ENCODE measurements at places on chromosomes 5 and 9. TPM values are rescaled to one million over a fixed set of nuclear protein-coding genes. Genes with fewer than 3 reads are reported as not detected.

Gene SLC36A2
- not detected for total RNA-seq

Gene DHX29
- total RNA-seq = 16.8 TPM

Gene LPAR1
- total RNA-seq = not detected

Gene DBH
- total RNA-seq = not detected

Gene CDC37L1
- 9.3 TPM for total RNA-seq

Gene BASP1
- 0.48 TPM for total RNA-seq

Gene COL5A1
- 0.50 TPM for total RNA-seq

Gene DAB2IP
- total RNA-seq = 0.09 TPM

Gene MARVELD2
- 0.37 TPM for total RNA-seq

Gene FYB1
- 153 TPM for total RNA-seq

Gene MEGF10
- not detected for total RNA-seq

Gene IRGM
- total RNA-seq = 1.4 TPM

Gene DND1
- total RNA-seq = 3.0 TPM

Gene PPP1R2B
- total RNA-seq = 0.64 TPM

Gene FGF18
- 0.19 TPM for total RNA-seq

Gene C1QTNF2
- total RNA-seq = not detected

Gene FAM221B
- total RNA-seq = not detected

Gene ARID3C
- 0.42 TPM for total RNA-seq

Gene TLX3
- not detected for total RNA-seq

Gene ALDOB
- total RNA-seq = not detected

Gene GPR150
- 0.35 TPM for total RNA-seq

Gene FBLL1
- 1.1 TPM for total RNA-seq

Gene C5orf15
- 17.9 TPM for total RNA-seq

Gene INSL4
- not detected for total RNA-seq

Gene FGFR4
- total RNA-seq = 1.7 TPM

Gene PCDH12
- 4.3 TPM for total RNA-seq

Gene RANBP17
- total RNA-seq = not detected

Gene ASPN
- total RNA-seq = not detected

Gene PCDHGA2
- not detected for total RNA-seq

Gene JAKMIP2
- total RNA-seq = 2.4 TPM

Gene IQGAP2
- total RNA-seq = 92.1 TPM

Gene CKS2
- 179 TPM for total RNA-seq

Gene DMRTA1
- not detected for total RNA-seq

Gene SPINK7
- not detected for total RNA-seq

Gene FABP6
- not detected for total RNA-seq
